CD4-positive, alpha-beta T cell treated with Interleukin-21 for 1 hour (primary cell): ENCODE measurements at places on chromosomes 4 and X.

GRCh38 chr4:106953036-106953705 is 82.9 kb downstream of the DKK2 start:
- no peak for DNase-seq

- no peak for DNase-seq
These were observed 67.2 kb upstream of the IBSP start for GRCh38 chr4:87732033-87732765.

DNA sequence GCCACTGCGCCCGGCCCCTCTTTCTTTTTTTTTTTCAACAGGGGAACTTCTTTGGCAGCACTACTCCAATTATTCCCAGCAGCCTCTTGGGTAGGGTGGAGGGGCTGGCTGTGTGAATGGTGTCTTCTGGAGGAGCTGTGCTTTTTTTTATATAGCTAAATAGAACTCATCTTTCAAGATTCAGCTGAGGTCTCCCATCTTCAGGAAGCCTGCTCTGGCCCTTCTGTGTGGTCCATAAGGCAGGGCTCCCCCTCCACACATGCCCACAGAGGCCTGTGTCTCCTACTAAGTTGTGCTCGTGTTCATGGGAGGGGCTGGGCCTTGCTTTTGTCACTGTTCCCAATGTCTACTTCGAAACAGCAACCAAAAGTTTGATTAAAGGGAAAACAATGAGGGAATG is 116.8 kb downstream of the AFAP1 start:
- DNase-seq, result no peak

DNA sequence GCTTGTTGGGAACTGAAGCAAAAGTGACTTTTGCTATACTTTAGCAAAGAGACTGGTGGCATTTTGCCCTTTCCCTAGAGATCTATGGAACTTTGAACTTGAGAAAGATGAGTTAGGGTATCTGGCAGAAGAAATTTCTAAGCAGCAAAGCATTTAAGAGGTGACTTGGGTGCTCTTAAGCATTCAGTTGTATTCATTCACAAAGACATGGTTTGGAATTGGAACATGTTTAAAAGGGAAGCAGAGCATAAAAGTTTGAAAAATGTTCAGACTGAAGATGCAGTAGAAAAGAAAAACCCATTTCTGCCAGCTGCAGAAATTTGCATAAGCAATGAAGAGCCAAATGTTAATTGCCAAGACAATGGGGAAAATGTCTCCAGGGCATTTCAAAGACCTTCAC is 21.6 kb downstream of the AIMP1 start:
- no peak for DNase-seq

- no peak for DNase-seq
These were observed 4.6 kb upstream of the LUZP4 start for GRCh38 chrX:115284877-115285276.

DNA sequence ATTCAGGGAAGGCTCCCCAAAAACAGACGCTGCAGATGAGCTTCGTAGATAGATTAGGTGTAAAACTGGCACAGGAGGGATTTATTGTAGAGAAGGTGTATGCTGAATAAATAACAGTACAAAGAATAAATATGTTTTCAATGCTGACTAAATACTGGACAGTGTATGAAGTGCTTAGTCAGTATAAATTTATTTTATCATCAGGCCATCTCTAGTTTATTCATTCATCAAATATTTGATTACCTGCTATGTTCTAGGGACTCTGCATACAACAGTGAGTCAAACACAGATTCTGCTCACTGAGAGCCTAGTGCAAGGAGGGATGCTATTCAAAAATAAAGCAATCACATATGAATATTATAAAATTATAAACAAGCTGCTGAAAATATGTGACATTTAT is 63.6 kb upstream of the TSPAN5 start:
- DNase-seq, result no peak

- DNase-seq, result no peak
These were observed 7.6 kb upstream of the VEGFD start for GRCh38 chrX:15391850-15392249.

DNA sequence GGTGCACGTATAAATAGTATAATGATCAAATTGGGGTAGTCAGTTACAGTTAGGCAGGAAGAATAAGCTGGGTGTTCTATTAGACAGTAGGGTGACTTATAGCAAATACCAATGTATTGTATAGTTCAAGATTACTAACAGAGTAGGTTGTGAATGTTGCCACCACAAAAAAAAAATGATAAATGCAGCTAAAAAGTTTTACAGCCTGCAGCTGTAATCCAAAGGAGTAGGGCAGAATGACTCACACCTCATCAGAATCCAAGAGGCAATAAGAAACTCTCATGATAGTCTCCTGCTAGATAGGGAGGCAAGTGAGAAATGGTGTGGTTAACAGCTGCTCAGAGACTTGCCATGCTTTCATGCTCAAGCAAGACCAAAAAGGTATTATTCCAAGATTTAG is 19.6 kb upstream of the TCEAL4 start:
- no peak for DNase-seq

DNA sequence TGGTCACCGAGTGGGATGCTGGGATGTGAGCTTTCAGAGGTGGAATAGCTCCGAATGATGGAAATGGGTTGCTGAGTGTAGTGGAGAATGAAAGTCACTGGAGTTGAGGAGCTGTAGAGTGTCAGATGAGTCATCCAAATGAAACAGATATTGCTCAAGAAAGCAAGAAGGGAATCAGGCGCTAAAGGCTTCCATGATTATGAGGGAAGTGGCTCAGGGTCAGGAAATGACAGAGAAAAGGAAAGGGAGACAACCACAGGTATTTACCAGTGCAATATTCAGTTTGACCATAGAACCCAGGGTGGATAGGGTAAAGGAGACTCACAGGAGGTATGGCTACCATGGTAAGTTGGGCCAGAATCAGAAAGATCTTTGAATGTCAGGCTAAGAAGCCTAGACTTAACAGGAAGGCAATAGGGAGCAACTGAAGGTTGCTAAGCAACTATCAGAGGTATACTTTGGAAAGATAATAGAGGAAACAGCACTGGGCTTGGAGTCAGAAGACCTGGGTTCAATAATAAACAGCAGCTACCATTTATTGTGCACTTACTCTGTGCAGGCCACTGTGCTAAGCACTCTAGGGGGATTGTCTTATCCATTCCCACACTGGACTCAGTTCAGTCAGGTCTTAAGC is 11.7 kb downstream of the LAS1L start:
- no peak for DNase-seq

- no peak for DNase-seq
These were observed 628.2 kb upstream of the GRIA3 start for GRCh38 chrX:122555925-122556324.
